ENCODE measurements at places on chromosomes 13 and 19. TPM values are rescaled to one million over a fixed set of nuclear protein-coding genes. Genes with fewer than 3 reads are reported as not detected.

The FAAP24 gene
- 3.4 TPM for total RNA-seq

The ZNF677 gene
- total RNA-seq = 6.7 TPM

The ZNF714 gene
- 4.5 TPM for total RNA-seq

The ZNF44 gene
- total RNA-seq = 21.7 TPM

The NLRP5 gene
- not detected for total RNA-seq

The METTL21C gene
- total RNA-seq = not detected

The PRODH2 gene
- not detected for total RNA-seq

The UBE2L5 gene
- not detected for total RNA-seq

The EIF3K gene
- total RNA-seq = 338 TPM

The ATG4D gene
- 119 TPM for total RNA-seq

The CEACAM8 gene
- 1.1 TPM for total RNA-seq

- no peak for DNase-seq
Measured at GRCh38 chr19:8476524-8476923, 25.9 kb downstream of the PRAM1 start.

- no peak for DNase-seq
Measured at GRCh38 chr19:45778010-45778661, 4.2 kb downstream of the DMPK start.

- DNase-seq = no peak
Measured at GRCh38 chr13:31350560-31350959, 150.8 kb downstream of the B3GLCT start.

DNA sequence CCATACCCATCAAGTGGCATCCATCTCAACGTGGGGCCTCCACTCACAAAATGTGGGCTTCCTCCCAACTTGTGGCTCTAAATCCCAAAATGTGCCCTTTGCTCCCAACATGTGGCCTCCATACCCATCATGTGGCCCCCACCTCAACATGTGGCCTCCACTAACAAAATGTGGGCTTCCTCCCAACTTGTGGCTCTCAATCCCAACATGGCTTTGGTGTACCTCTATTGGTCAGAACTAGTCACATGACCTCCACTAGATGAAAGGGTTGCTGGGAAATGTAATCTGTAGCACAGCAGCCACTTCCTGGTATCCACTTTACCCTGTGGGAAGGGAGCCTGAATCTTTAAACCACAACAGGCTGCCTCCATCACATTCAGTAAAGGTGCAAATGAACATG lies 10.1 kb upstream of the ACER1 start:
- no peak for DNase-seq

- DNase-seq = no peak
Measured at GRCh38 chr19:15986701-15987100, 37.9 kb downstream of the OR10H4 start.

GRCh38 chr19:58330458-58330857 lies 3.7 kb downstream of the ZSCAN22 start:
- no peak for DNase-seq

- no peak for DNase-seq
Measured at GRCh38 chr19:34454091-34454490, 25.9 kb downstream of the UBA2 start.

GRCh38 chr13:111901267-111901915 lies 165.6 kb upstream of the SOX1 start:
- DNase-seq = no peak

- DNase-seq = no peak
Measured at GRCh38 chr19:11447347-11448262, 12.2 kb downstream of the PRKCSH start.

GRCh38 chr13:37385956-37386670 lies 212.5 kb downstream of the POSTN start:
- DNase-seq = no peak

DNA sequence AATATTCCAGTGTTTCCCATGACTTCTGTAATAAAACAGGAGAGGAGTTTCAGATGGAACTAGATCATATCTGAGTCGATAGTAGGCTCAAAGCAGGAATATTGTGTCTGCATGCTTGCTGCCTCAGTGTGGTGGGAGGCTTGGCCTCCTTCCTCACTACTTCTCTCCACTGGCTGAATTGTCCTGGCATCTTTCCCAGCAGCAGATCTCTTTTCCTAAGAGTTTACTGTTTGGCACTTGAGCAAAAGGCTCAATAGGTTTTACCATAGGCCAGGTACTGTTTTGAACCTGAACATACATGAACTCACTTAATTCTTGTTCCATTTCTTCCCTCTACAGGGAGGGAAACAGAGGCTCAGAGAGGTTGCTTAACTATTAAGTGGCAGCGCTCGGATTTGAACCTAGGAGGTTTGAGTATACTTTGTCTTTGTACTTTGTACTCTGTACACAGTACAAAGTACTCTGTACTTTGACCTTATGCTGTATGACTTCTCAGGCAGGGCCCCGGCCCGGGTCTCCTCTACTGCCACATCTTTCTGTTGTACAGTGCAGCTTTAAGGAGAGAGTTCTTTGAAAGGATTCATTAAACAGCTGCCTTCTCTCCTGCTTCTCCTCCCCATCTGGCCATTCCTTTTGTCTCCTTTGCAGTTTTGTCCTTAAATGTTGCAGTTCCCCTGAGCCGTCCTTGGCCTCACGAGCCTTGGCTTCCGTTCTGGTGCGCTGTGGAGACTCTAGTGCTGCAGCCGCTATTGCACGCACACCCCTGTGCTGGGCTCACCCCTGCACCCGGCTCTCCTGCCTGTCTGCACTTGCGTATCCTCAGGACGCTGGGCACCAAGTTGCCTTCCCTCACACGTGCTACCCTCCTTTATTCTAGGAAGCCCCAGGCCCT lies 8.1 kb downstream of the B3GLCT start:
- peak; percentile 50 for DNase-seq

- DNase-seq = no peak
Measured at GRCh38 chr13:110963554-110963970, 48.7 kb upstream of the ANKRD10 start.

- no peak for DNase-seq
Measured at GRCh38 chr13:41858780-41859179, 102.1 kb downstream of the VWA8 start.

DNA sequence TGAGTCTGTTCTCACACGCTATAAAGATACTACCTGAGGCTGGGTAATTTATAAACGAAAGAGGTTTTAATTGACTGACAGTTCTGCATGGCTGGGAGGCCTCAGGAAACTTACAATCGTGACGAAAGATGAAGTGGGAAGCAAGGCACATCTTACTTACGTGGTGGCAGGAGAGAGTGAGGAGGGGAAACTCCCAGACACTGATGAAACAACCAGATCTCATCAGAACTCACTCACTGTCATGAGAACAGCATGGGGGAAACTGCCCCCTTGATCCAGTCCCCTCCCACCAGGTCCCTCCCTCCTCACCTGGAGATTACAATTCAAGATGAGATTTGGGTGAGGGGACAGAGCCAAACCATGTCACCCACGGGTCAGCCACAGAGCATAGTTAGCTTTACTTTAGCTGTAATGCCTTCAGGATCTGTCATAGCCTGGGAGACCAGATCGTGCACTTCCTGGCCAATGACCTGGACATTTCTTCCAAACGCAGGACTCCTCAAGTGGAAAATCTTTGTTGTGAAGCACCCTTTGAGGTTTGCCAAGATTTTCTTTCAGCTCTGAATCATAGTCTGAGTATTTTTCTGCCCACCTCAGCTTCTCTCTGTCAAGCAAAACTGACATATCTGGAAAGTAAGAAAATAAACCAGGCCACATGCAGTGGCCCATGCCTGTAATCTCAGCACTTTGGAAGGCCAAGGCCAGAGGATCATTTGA lies 25.2 kb upstream of the HIF3A start:
- DNase-seq = no peak

GRCh38 chr13:88257706-88258105 lies 586.5 kb downstream of the SLITRK5 start:
- no peak for DNase-seq

- no peak for DNase-seq
Measured at GRCh38 chr19:2607712-2608601, 94.5 kb downstream of the GNG7 start.

DNA sequence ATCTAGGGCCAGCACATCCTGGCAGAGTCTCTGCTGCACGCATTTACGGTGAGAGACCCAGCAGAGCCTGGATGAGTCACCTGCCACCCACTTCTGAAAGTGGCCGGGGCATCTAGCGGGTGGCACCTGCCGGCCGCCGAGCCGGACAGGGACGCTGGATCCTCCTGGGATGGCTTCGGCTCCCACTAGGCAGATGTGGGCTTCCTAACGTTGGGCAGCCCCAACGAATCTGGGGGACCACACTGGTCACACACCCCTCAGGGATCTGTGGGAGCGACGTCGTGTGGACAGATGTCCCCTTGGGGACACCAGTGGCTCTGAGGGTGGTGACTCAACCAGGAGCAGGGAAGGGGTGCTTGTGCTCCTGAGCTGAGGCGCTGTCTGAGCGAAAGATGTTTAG lies 32.2 kb downstream of the TMEM255B start:
- no peak for DNase-seq

DNA sequence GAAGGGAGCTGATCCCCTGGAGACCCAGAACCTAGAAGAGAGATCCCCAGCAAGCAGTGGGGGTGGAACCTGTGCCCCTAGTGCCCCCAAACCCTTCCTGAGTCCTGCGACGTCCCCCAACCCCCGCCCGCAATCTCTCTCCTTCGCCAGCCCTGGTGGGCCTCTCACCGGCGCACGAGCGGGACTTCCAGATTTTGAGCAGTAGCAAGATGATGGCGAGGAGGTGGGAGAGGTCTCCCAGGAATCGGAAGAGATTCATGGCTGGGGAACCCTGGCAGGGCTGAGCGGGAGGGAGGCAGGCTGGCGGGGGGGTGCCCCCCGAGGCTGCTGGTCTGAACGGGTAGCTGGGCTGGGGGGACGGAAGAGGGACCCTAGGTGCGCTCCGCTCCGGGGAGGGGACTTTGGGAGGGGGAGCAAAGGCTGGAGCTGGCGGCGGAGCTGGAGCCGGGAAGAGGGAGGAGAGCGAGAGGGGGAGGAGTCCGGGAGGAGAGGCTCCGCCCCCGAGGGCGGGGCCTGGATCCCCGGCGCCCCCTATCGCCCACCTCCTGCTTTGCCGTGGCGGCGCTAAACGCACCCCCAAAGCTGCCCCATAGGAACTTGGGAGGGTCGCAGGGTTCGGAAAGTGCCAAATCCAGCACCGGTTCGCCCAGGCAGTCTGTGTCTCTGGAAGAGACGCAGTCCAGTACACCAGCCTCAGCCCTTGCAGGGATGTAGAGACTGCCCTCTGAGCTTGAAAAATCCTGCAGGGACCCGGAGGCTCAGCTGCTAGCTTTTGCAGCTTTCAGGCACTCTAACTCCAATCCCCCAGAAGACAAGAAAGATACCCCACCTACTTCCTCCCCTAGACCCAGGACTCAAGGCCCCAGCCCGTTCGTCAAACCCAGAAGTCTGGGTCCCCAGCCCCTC lies at the start of gene KDELR1:
TSS of gene KDELR1 (minus strand) at position 452 of the 906 bp plus-strand sequence. CDS start at position 259, 193 bp downstream.
- peak; percentile 83 for DNase-seq

- no peak for DNase-seq
Measured at GRCh38 chr19:1236576-1236975, 1.2 kb downstream of the CBARP start.

DNA sequence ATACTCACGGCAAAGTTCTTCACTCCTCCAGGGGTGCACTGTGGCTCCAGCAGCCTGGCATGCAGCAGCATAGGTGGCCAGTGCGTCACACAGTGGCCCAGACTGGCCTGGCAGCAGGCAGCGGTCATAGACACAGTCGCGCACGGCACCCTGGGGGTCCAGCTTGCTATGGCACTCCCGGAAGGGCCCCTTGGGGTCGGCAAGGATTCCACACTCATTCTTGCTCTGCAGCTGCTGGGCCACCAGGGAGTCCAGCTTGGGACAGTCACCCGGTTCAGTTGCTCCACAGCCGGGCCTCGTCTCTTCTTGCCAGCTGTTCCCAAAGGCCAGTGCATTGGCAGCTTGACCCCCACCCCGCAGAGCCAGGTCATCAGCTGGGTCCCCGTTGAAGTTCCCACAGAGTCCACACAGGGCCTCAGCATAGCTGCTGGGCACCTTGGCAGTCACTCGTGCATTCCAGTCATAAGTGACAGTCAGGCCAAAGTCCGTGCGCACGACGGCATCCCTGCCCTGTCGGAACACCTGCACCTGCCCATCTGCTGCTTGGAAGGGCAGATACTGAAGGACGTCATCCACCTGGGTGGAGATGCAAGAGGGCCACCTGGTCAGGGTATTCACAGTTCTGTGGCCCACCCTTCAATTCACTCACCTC lies 20.6 kb downstream of the FCGBP start:
- DNase-seq = peak; percentile 79

DNA sequence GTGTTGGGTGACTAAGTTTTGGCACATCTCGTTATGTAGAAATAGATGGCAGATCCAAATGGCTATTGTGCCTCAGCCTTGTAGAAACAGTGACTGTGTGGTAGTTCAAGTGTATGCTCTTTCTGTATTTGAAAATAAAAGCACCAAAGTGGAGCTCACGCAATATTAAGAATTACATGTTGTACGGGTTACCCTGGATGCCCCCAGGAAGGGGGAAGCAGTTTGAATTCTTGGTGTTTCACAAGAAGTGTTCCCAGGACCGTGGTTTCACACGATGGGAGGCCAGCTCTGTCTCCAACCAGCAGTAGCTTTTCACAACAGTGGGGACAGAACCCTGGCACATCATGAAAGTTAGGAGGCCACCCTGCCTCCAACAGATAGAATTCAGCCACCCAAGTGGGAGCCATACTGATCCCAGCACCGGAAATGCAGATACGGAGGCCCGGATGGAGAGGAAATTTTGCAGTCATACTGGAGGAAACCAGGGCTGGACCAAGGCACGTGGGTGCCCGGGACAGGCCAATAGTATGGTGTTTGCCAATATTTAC lies 8.9 kb downstream of the FLT1 start:
- DNase-seq = no peak

DNA sequence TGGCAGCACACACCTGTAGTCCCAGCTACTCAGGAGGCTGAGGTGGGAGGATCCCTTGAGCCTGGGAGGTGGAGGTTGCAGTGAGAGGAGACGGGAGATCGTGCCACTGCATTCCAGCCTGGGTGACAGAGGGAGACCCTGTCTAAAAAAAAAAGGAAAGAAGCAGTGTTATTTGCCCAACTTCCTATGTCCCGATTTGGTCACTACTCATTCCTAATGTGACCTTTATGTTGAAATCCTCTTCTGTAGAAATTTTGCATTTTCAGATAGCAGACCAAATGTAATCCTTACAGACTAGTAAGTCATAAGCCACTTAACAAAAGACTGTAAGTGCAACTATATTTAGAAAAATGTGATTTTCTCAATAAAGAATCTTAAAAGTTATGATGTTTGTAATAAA lies 18.2 kb upstream of the STK24 start:
- no peak for DNase-seq

DNA sequence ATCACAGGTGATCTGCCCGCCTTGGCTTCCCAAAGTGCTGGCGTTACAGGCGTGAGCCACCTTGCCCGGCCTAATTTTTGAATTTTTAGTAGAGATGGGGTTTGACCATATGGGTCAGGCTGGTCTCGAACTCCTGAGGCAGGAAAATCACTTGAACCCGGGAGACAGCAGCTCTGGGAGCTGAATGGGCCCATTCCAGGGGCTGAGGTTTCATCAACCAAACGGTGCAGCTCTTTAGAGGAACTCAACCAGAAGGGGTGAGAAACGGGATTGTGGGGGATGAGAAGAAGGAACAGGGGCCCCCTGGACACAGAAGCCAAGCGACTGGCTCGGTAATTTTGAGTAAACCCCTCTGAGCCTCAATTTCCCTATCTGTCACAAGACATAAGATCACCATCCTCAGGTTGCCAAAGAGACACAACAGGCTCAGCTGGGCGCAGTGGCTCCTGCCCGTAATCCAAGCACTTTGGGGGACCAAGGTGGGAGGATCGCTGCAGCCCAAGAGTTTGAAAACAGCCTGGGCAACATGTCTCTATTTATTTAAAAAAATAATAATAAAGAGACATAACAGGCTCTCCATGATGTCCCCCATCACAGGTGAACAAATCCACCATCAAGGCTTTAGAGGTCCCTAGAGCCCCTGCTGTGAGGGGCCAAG lies 562 bp downstream of the IQCN start:
- no peak for DNase-seq

GRCh38 chr19:4910594-4911281 lies 1.4 kb downstream of the UHRF1 start:
- DNase-seq = no peak
